ENCODE measurements at places on chromosomes 1 and 21. TPM values are rescaled to one million over a fixed set of nuclear protein-coding genes. Genes with fewer than 3 reads are reported as not detected.

DNA sequence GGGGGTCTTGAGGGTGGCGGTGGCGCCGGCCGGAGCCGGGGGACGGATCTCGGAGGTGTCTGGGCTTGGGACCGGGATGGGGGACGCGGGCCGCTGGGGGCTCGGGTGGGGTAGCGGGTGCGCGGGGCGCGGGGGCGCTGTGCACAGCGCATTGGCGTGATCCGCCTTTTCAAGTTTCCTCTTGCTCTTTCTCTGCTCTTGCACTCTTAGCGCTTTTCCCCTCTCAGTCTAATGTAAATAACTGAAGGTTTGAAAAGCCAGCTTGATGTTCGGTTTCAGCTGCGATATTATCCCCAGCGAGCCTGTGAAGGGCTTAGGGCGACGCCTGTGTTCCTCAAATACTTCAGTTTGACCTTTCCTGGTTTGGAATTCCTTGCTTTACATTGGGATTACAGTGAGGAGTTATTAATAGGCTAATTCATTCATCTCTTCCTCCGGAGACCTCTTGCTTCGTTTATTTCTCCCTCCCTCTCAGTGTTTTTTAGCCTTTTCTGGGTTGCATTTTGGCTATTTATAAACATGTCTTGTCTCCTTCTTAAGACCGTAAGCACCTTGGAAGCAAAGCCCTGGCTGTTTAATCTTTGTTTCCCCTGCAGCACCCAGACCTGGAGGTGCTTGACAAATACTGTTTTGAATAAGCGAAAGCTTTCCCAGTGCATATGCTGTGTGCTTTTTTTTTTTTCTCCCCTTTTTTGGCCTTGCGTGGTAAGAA is 693 bp downstream of the RAB4A start:
- no peak for DNase-seq

DNA sequence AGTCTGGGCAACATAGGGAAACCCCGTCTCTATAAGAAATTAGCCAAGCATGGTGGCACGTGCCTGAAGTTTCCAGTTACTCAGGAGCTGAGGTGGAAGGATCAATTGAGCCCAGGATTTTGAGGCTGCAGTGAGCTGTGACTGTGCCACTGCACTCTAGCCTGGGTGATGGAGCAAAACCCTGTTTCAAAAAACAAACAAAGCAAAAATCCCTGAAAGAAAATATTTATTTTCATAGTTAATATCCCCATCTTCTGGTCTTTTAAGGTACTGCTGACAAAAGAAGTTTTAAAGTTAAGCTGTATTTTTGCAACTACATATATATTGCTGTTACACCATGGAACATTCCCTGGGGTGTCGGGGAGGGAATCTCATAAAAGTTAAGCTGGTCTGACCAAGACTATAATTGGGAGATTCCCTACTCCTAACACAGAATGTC is 26.0 kb downstream of the VAMP4 start:
- DNase-seq = no peak

GRCh38 chr1:28147264-28148094 is 29.0 kb downstream of the PTAFR start:
- no peak for DNase-seq

DNA sequence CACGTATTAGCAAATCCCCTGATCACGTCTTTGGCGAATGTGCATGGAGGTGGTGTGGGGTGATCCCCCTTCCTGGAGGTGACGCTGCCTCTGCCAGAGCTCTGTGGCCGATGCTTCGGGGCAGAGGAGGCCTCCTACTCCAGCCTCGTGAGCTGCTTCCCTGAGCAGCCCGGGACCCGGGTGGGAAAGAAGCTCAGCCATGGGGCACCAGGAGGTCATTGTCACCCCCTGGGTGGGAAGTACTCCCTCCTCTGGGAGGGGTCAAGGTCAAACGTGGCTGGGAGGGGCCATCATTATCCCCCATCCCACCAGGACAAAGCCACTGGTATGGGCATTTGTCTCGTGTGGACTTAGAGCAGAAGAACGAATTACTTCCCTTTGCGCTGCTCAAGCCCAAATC is 40.7 kb downstream of the KCNAB2 start:
- no peak for DNase-seq

GRCh38 chr1:233433436-233434210 is 106.1 kb downstream of the MAP3K21 start:
- DNase-seq = no peak

DNA sequence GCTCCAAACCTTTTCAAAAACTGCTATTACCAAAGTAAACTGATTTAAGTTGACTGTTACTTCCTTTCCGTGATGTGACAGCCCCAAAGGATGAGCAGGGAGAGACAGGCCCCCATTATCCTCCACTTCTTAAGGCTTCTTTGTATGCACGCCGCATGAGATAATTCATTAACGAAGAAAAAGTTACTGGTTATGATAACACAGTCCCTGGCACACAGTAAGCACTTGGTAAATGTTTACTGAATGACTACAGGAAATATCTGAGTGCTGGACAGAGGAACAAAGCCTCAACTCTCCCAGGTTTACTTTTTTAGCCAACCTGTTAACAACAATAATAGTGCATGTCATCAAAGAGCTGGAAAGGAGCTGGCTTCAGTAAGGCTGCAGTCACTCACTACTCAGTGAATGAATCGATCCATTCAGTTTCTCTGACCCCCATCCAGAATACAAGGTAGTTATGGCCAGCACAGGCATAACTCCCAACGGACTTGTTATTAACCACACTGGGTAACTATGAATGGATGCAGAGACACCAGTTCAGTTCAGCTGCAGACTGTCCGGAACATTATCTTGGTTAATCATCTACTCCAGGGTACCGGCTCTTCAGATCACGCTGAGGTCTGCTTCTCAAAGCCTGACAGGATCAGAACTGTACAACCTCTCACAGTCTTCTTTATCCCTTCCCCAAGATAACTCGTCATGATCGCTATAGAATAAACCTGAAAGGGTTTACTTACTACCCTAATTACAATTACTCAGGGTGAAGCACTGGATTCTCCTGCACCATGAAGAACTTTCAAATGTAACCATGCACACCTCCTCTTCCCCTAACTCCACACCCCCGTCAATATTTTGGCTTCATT is 58.3 kb downstream of the TGFBR3 start:
- no peak for DNase-seq

- DNase-seq = no peak
Observed at GRCh38 chr1:244237445-244237844, 186.4 kb downstream of the ZBTB18 start.

GRCh38 chr1:57277681-57278080 is 146.2 kb downstream of the DAB1 start:
- DNase-seq = no peak

- DNase-seq = no peak
Observed at GRCh38 chr1:173864179-173864867, 3.5 kb downstream of the GAS5 start.

- DNase-seq = no peak
Observed at GRCh38 chr1:169692756-169693460, 18.5 kb downstream of the SELL start.

The HOOK1 gene
- 0.62 TPM for total RNA-seq

The ITLN2 gene
- not detected for total RNA-seq

The PPIAL4G gene
- total RNA-seq = not detected

The CSMD2 gene
- 2.4 TPM for total RNA-seq

The LCE1D gene
- total RNA-seq = not detected

The KIF21B gene
- total RNA-seq = 2.6 TPM

The CDCA8 gene
- total RNA-seq = 0.48 TPM

The FMO2 gene
- total RNA-seq = 41.0 TPM

Data from posterior vena cava (tissue), 2 donors.